ENCODE measurements at places on chromosomes 5 and 9.

GRCh38 chr5:173302546-173303155, 25.6 kb downstream of the STC2 start:
- no peak for DNase-seq

DNA sequence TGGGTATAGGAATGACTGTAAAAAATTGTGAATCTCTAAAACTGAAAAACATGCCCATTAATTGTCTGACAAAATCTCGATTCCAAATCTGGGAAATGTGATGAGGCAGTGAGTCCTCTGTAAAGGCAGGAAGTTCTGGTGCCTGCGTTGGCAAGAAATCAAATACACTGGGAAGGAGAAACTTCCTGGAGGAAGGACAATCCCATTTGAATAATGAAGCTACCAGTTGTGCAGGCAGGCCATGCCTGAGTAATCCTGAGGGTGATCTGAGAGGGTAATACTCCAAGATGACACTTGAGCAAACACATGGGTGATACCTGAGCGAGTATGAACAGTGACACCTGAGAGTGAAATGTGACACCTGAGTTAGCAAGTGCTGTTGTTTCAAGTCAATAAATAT, 49.7 kb downstream of the KIF24 start:
- no peak for DNase-seq

DNA sequence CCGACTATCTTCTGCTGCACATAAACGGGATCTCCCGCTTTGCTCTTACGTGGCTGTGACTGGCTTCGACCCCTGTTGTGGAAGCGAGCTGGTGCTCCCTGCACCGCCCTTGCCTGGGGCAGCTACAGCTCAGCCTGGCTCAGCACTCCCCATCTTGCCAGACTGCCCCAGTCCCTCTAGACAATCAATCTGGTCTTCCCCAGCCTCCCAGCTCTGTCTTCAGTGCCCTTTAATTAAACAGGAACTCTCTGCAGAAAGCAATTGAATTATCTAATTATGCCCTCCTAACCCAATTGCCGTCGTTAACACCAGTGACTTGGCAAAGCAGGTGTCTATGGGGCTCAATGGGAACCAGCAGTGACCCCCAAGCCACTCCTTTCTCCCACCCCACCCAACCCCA, 18.9 kb upstream of the NTNG2 start:
- DNase-seq: no peak

DNA sequence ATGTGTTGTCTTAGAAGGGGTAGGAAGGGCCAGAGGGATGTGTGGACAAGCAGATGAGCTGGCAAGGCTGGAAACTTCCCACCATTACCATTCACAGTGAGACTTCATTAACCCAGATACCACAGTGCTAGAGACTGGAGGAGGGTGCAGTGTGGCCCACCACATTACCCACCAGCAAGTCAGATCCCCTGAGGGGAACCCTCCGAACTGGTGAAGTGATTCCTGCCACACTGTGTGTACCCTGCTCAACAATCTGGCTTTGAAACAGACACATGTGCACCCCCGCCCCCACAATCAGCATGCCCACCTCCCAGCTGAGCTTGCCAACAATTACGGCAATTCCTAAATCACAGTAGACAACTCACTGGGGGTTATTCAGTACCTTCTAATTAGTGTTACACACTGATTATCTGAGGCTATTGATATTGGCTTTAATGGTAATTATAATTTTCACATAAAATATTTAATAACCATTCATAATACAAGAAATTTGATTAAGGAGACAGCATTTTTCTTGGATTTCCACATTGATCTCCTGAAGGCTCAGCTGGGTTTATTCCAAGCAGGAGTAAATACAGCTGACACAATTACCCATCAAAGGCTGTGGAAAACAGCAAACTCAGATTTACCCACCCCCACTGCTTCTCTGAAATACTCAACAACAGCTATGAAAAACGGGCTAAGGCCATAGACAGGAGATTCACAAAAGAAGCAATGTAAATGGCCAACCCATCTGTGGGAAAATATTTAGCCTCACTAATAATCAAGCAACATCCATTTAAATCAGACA, 169.3 kb upstream of the FSTL4 start:
- no peak for DNase-seq

Data from CD4-positive, alpha-beta T cell treated with Interleukin-6 for 4 hours (primary cell).